ENCODE measurements at places on chromosomes 7 and 10.

DNA sequence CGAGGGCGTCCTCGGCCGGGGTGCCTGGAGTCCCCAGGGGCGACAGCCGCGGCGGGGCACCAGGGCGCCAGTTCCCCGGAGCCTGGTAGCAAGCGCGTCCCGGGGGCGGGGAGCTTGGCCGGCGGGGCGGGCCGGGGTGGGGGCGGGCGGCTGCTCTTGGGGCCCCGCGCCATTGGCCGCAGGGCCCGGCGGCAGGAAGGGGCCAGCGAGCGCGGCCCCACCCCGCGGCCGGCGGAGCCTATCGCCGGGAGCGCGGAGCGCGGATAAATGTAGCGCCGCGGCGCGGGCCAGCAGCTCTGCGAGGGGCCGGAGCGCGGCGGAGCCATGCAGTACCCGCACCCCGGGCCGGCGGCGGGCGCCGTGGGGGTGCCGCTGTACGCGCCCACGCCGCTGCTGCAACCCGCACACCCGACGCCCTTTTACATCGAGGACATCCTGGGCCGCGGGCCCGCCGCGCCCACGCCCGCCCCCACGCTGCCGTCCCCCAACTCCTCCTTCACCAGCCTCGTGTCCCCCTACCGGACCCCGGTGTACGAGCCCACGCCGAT, at the start of gene HHEX:
TSS of gene HHEX (plus strand) at position 293 of the 548 bp plus-strand sequence. CDS start at position 325, 32 bp downstream.
- peak; percentile 78 for DNase-seq
- no peaks in the 10 kb centered on the region for H3K27me3 ChIP-seq
- peaks cover 10% of the 10 kb centered on the region for H3K4me1 ChIP-seq

- H3K27me3 ChIP-seq, result peaks cover 47% of the 10 kb centered on the region
- no peaks in the 10 kb centered on the region for H3K36me3 ChIP-seq
- peak; percentile 53 for DNase-seq
Measured at GRCh38 chr7:24318326-24318725, 34.3 kb downstream of the NPY start.

DNA sequence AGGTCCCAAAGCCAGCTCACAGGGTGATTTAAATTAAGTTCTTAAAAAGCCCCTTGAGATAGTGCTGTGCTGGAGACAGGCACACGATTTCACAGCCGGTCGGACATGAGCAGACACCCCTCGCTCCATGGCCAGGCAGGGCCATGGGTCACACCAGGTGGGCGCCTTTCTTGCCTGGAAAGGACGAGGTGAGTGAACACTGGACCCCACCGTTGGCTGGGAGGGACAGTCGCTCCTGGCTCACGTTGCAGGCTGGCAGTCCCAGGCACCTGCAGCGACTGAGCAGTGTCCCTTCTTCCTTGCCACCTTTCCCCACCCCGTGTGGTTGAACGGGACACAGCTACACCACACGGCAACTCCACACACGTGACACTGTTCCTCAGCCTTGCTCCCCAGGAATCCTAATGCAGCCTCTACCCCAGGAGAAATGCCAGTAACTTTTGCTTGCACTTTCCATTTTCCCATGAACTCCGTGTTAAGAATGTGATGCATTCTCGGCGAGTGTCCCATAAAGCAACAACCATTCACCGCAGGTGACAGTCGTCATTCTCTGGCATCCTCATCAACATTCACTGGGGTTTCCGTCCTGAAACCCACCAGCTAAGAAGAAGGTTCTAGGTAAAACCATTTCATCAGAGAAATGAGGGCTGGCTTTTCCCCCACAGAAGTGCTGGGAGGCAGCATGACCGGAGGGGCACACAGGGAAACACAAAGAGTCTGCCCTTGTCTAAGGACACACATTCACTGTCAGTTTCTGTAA, 217.4 kb downstream of the ZMYND11 start:
- no peak overlapping the region for H3K4me3 ChIP-seq
- no peak for DNase-seq
- H3K27me3 ChIP-seq, result no peaks in the 10 kb centered on the region

- H3K27me3 ChIP-seq, result 0 out of 2 replicates have a peak, but pooled peaks cover 3% of the 10 kb centered on the region
- peak; percentile 31 for DNase-seq
- H3K4me3 ChIP-seq, result no peak overlapping the region
- no peaks in the 10 kb centered on the region for H3K36me3 ChIP-seq
- no peak overlapping the region for H3K27ac ChIP-seq
Measured at GRCh38 chr7:21092766-21093702, 306.3 kb upstream of the SP8 start.

- DNase-seq, result no peak
- no peak overlapping the region for H3K4me3 ChIP-seq
- no peak overlapping the region for H3K27ac ChIP-seq
- no peaks in the 10 kb centered on the region for H3K27me3 ChIP-seq
- H3K4me1 ChIP-seq, result no peaks in the 10 kb centered on the region
Measured at GRCh38 chr10:3418041-3418754, 245.6 kb upstream of the PITRM1 start.

DNA sequence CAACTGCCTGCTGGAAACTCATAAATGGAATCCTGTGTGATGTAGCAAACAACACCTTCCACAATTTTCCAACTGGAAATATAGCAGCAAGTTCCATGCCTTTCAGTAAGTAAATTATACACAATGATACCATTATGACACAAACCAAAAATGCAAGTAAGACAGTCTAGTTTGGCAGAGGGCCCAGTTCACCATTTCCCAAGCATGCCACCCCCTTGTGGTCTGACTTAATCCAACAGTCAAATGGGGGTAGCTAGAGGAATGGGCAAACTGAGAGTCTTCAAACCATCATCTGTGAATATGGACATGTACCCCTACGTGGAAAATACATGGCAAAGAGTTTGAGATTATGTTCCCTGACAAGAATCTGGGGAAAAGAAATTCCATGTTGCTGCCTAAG, 137.6 kb upstream of the VWC2 start:
- H3K27ac ChIP-seq, result no peak overlapping the region
- no peaks in the 10 kb centered on the region for H3K4me1 ChIP-seq
- peak; percentile 11 for DNase-seq
- H3K36me3 ChIP-seq, result no peaks in the 10 kb centered on the region
- no peak overlapping the region for H3K4me3 ChIP-seq

GRCh38 chr7:28998105-28998504, 40.0 kb upstream of the TRIL start:
- H3K27me3 ChIP-seq, result no peaks in the 10 kb centered on the region
- no peaks in the 10 kb centered on the region for H3K36me3 ChIP-seq
- H3K4me3 ChIP-seq, result no peak overlapping the region
- H3K27ac ChIP-seq, result no peak overlapping the region
